ENCODE measurements at places on chromosomes 2 and 18.

DNA sequence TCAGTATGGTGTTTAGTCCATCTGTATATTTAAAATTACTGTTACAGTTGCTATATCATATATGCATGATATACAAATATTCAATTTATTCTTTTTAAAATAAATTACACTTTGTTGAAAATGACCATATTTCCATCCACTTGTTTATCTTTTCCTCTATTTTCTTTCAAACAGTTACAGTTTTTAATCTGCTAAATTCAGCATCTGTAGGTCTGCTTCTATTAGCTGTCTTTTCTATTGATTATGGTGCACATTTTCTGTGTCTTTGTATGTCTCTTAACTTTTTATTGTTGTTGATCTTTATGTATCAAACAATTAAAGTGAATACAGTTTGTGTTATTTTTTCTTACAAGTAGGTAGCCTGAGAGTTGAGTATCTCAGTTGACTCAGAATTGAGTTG lies 28.1 kb downstream of the IL18R1 start:
- no peak for DNase-seq

GRCh38 chr18:6219116-6219717 lies 195.5 kb downstream of the L3MBTL4 start:
- DNase-seq: no peak

DNA sequence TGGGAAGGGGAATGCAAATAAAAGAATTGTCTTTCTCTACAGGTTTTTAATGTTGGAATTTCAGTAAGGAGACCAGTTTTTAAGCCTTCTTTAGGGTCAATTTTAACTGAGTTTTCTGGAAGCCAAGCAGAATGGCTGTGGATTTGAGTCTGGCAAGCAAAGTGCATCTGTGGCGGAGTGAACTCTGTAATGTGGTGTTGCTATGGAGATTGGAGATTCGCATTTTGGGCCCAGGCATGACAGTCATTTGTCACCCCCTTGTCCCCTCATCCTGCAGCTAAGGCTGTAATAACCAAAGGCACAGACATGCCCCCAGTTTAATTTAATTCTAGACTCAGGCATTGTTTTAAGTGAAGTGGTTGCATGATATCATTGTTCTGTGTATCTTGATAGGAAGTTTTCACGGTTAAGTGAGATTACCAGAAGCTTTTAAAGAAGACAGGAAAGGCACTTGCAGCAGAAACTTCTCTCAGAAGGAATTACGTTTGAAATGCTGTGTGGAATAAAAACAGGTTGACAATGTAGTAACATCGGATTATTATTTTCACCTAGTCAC lies 30.6 kb downstream of the ARMC9 start:
- DNase-seq: no peak

GRCh38 chr18:58848685-58849084 lies 16.0 kb upstream of the ZNF532 start:
- no peak for DNase-seq

DNA sequence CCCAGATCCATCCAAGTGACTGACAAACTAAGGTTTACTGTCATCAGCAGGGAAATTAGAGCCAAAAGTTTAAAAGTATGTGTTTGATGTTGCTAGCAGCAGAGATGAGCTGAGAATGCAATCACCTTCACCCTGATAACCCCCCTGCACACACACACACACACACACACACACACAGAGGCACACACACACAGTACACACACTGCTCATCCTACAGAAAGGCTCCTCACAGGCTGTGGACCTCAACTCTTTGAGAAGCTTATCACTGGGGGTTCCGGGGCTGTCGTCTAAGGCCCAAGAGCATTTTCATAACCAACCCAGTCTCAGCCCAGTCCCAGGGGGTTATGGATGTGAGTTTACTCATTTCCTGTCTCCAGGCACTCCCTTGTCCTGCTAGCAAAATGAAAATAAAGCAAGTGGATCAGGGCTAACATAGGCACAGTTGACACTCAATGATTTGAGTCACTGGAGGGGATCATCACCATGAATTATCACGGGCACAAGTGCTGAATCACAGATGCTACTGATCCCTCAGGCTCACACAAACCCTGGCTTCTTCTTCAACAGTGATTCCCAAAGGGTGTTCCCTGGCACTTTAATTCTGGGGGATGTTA lies 76.6 kb downstream of the ALK start:
- DNase-seq: no peak

All from activated CD8-positive, alpha-beta memory T cell treated with anti-CD3 and anti-CD28 coated beads for 1 hour (primary cell).